ENCODE measurements at places on chromosomes 11 and 22. TPM values are rescaled to one million over a fixed set of nuclear protein-coding genes. Genes with fewer than 3 reads are reported as not detected.

COMMD9 gene
- total RNA-seq = 29.3 TPM

TMEM45B gene
- not detected for total RNA-seq

FAM89B gene
- total RNA-seq = 11.5 TPM

DNA sequence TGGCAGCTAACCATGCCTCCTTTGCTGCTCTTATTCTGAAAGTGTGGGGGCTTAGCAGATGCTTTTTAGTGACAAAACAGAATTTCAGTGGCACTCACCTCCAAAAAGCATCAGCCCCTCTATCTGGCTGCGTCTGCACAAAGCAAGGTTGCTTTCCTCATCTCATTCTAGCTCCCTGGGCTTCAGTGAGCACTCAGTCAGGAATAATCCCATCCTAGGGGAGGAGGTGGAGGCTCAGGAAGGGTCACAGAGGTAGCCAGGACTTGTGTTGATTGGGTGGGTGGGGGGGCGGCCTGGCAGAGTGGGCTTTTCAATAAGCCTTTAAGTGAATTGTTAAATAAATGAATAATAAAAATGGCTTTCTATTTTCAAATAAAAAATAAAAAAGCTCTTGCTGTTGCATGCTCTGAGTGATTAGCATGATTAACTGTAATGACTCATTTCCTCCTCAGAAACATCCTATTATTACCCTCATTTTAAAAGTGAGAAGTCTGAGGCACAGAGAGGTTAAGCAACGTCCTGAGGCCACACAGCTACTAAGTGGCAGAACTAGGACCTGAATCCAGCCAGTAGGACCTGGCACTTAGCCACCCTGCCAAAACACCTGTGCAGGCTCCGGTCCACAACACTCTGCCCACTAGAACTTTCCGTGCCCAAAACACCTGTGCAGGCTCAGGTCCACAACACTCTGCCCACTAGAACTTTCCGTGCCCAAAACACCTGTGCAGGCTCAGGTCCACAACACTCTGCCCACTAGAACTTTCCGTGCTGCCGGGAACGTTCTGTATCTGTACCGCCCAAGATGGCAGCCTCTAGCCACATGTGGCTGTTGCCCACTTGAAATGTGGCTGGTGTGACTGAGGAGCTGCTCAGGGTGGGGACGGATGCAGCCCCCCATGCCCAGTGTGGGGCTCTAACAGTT, 5.5 kb downstream of the B3GAT1 start:
- DNase-seq = no peak

CXCR5 gene
- not detected for total RNA-seq

- DNase-seq = no peak
Measured at GRCh38 chr22:36636916-36637315, 66.6 kb downstream of the CACNG2 start.

DNA sequence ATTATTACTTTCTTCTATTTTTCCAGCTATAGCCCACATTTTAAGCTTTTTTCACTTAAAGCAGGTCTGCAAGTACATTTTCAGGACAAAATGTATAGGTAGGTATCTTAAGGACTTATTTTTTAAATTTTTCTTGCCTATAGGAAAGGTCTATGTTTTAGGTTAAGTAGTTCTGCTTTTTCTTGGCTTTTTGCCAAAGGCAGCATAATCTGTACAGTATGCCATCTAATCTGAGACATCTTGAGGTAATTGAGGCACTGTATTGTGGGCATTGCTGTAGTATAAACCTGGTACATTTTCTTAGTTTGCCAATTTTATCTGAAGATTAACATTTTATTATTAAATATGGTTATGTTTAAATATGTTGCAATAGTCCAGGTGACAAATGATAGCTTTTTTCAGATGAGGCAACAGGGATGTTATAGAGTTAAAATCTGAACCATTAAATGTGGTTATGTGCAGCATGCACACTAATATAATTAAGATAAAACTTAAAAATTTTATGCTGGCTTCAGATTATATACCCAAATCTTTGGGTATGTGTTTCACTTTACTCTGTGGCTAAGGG, 42.9 kb downstream of the QSER1 start:
- DNase-seq = no peak

GRCh38 chr22:48577014-48577690, 1250.5 kb downstream of the BRD1 start:
- no peak for DNase-seq

DNA sequence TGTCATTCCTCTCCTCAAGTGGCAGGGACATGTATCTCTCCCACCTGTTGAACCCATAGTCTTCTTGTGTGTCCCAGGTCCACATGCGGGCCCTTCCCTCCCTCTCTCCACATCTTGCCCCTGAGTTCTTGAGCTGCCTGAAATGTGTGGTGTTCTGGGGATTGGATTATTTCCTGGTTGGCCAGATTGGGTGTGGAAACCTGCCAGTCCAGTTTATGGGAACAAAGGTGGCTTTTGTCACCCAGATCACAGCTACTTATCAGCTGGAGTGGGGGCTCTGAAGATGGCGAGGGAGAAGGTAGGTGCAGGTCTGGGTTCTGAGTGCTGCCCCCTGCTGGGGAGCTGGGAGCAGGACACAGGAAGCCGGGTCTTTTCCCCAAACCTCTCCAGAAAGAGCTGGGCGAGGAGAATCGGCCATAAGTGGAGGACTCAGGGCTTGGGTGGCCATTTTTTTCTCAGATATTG, 14.2 kb downstream of the DTX4 start:
- no peak for DNase-seq

DNA sequence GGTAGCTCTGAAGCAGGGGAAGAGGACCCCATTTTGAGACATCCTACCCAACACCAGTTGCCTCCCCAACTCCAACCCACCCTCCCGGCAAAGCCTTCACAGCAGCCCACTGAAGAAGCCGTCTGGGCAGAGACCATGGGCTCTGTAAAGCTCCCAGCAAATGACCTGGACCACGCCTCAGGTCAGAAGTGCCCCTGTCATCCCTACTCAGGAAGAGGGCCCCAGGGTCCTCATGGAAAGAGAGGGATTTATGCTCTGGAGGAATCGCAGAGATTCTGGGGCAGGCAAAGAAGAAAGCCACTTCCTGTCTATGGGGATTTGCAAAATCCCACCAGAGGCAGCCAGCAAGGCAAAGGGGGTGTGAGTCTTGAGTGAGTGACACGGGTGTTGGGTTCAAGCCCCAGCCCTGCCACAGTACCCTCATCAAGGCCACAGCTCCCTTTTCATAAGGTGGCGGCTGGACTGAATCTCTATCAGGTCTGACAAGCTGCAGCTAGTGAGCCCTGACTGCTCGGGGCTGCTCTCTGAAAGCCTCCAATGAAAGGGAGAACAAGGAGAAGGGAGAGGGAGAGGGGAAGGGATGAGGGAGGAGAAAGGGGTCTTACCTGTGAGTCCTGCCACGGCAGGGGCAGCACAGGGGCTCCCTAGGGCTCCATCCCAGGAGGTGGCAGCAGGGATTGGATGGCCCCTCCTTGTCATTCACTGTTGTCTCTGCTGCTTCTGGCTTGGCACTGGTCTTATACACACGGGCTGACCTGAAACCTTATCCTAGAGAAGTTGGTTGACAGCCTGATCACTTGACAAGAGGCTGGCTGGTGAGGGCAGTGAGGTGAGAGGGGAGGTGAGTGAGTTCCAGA, at the start of gene UCP3:
Gene UCP3, minus strand, starts transcription at position 713 of the 857 bp plus-strand sequence. CDS start 2,043 bp downstream, outside the sequence.
- no peak for DNase-seq

DNA sequence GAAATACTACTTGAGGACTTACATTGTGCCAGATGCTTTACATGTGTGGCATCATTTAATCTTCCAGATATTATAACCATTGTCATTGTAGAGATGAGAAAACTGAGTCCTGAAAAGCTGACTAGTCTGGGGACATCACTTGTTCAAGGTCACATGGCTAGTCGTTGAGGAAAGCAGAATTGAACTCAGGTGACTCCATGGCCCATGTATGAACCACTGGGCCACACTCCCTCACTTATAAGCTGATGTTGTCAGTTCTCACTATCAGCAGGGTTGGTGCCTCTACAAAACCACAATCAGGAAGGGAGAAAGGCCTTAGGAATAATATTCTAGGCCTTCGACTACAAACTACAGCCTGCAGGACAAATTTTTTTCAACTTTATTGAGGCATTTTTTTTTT, 26.1 kb upstream of the ADA2 start:
- DNase-seq = no peak

OR5A1 gene
- total RNA-seq = not detected

CCDC82 gene
- total RNA-seq = 8.7 TPM
